CD8-positive, alpha-beta memory T cell (primary cell): ENCODE measurements at places on chromosomes 6 and 20.

- DNase-seq: no peak
Observed at GRCh38 chr6:141561154-141561553, 571.6 kb upstream of the GJE1 start.

DNA sequence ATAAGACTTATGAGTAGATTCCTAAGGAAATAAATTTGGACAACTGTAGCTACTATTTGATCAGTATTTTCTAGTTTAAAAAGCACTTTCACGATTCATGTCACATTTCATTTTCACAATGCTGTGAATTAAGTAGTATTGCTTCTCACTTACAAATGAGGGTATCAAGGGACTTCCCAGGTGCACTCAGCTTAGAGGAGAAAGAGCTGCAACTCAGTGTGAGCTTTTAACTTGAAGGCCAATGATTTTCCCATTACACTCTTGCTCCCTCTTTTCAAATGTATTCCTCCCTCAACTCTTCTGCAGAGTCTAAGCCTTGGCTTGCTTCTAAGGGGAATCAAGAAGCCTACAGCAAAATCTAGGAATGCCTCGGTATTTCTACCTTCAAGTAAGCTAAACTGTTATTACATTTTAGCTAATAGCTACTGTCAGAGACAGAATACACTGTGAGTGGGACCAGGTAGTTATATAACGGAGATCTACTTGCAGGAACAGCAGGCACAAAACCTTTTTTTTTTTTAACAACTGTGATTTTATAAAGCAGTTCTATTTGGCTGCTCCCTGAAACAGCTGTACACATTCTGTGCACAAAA, 339.0 kb downstream of the SYNE1 start:
- no peak for DNase-seq

DNA sequence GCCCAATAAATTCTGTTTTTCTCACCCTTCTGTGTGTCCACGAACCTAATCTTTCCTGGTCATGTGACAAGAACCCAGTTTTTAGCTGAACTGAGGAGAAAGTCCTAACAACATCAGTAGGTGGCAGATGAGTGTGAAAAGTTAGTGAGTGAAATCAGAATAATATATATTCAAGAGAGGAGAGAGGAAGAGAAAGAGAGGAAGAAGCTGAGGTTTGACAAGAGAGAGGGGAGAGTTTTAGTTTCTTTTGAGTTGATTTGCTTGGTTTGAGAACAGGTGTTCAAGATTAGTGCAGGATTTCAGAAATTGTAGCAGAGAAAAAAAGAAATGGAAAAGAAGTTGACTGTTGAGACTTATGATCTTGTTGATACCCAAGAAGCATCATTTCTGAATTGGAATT, 930.5 kb upstream of the FLRT3 start:
- no peak for DNase-seq

DNA sequence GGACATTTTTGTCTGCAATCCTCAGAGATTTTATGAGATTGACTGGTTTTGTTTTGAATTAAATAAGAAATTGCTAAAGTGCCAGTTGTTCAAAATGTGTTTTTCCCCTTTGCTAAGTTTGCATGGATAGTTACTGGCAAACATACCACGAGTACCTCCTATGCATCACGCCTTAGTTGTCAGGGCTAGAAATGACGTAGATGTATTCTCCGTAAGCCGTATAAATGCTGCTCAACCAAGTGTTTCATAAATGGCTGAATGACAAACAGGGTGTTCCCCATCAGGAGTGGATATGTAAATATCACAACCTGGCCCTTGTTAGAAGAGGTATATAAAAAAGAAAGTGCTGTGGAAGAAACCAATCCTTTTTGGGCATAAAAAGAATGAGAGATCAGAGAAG, 341.1 kb upstream of the ZFP64 start:
- DNase-seq: no peak
